MG63 (cell line): ENCODE measurements at places on chromosomes 16 and 17. TPM values are rescaled to one million over a fixed set of nuclear protein-coding genes. Genes with fewer than 3 reads are reported as not detected.

Gene NUPR1
- total RNA-seq, result 38.1 and 78.4 TPM in 2 replicates

Gene KIF2B
- not detected in 2 replicates for total RNA-seq

Gene CANT1
- 107 and 112 TPM in 2 replicates for total RNA-seq

Gene ADGRG3
- total RNA-seq, result not detected in 2 replicates

Gene HEATR9
- not detected in 2 replicates for total RNA-seq

Gene KRTAP2-2
- total RNA-seq, result not detected in 2 replicates

Gene SDR42E2
- total RNA-seq, result not detected in 2 replicates

Gene KRTAP1-3
- total RNA-seq, result not detected in 2 replicates

Gene FBRS
- total RNA-seq, result 6.0 and 14.5 TPM in 2 replicates

Gene CACNB1
- 2.2 and 2.4 TPM in 2 replicates for total RNA-seq

Gene CXCL16
- total RNA-seq, result 1.8 and 3.7 TPM in 2 replicates

Gene PDIA2
- 3.1 TPM in 1 of 2 replicates, not detected in the other for total RNA-seq

Gene TSPAN10
- 2.6 and 3.7 TPM in 2 replicates for total RNA-seq

Gene SCARF1
- not detected in 2 replicates for total RNA-seq

Gene MRPS7
- 78.0 and 101 TPM in 2 replicates for total RNA-seq

Gene NT5C3B
- 69.3 and 124 TPM in 2 replicates for total RNA-seq

Gene WFIKKN2
- total RNA-seq, result not detected in 2 replicates

Gene TMEM106A
- 0.10 and 0.99 TPM in 2 replicates for total RNA-seq

Gene RAB37
- not detected in 2 replicates for total RNA-seq

Gene MT1M
- total RNA-seq, result 5.2 and 26.7 TPM in 2 replicates

Gene CCDC78
- total RNA-seq, result 0.59 and 4.9 TPM in 2 replicates

Gene SYNGR3
- total RNA-seq, result 0.07 TPM in 1 of 2 replicates, not detected in the other

Gene CNGB1
- not detected in 2 replicates for total RNA-seq

Gene LGALS9
- total RNA-seq, result 1.2 and 1.8 TPM in 2 replicates

Gene UTS2R
- total RNA-seq, result not detected in 2 replicates

Gene TBC1D3G
- total RNA-seq, result not detected in 2 replicates

Gene TBC1D3C
- total RNA-seq, result 0.46 and 2.7 TPM in 2 replicates

Gene SLFN14
- not detected in 2 replicates for total RNA-seq

Gene SLC16A6
- 0.79 and 1.9 TPM in 2 replicates for total RNA-seq

Gene EPN2
- total RNA-seq, result 16.4 and 31.6 TPM in 2 replicates

Gene PHOSPHO1
- total RNA-seq, result not detected in 2 replicates

Gene SLC47A1
- 8.1 and 12.0 TPM in 2 replicates for total RNA-seq
